Body of pancreas (tissue), 4 donors: ENCODE measurements at places on chromosomes 4 and X. TPM values are rescaled to one million over a fixed set of nuclear protein-coding genes. Genes with fewer than 3 reads are reported as not detected.

DNA sequence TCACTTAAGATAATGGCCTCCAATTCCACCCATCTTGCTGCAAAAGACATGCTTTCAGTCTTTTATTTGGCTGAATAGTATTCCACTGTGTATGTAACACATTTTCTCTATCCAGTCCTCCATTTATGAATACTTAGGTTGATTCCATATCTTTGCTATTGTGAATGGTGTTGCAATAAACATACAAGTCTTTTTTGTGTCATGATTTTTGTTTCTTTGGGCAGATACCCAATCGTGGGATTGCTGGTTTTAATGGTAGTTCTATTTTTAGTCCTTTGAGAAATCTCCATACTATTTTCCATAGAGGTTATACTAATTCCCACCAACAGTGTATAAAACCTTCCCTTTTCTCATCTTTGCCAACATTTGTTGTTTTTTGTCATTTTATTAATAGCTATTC, 180.9 kb downstream of the SMIM20 start:
- DNase-seq = no peak
- no peaks in the 10 kb centered on the region for H3K36me3 ChIP-seq
- H3K4me3 ChIP-seq = no peak overlapping the region
- H3K27me3 ChIP-seq = no peaks in the 10 kb centered on the region

Gene FAM47E
- total RNA-seq = 16.2 TPM

Gene RBMXL3
- total RNA-seq = not detected

DNA sequence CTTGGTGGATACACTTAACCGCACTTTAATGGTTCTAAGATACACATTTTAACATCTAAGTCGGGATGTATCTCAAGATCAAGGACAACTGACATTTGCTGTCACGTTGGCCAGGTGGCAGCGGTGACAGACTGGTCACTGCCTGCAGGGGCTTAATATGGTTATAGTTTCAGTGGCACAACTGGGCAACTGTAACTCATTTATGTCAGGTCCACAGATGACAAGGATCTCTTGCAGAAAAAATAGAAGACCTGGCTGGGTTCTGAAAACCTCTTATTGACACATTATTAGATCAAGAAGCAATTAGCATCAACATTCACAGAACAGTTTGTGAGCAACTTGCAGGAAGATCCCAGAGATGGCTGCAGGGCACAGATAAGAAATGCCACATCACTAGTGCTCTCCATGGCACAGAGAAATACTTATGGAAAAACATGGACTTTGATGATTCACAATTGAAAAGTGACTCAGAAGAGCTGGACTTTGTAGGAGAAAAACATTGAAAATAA, 99.6 kb upstream of the SORBS2 start:
- H3K27ac ChIP-seq = no peak overlapping the region
- no peaks in the 10 kb centered on the region for H3K36me3 ChIP-seq
- H3K27me3 ChIP-seq = no peaks in the 10 kb centered on the region
- H3K4me1 ChIP-seq = no peaks in the 10 kb centered on the region
- no peak overlapping the region for H3K4me3 ChIP-seq

DNA sequence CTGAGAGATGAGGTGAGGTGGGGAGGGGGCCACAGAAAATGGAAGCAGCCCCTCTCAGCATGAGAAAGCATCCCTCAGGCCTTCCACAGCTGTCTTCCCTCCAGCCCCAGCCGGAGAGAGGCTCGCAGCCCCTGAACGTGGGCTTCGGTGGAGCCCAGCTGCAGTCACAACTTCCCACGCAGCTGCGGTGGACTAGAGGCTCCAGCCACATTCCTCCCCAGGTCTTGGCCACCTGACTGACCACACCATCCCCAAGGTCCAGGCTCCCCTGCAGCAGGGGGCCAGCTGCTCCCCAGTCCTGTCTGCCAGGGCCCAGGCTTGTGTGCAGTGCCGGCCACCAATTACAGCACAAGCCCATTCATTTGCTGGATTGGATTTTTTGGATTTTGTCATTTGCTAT, 212.3 kb upstream of the BCOR start:
- H3K27ac ChIP-seq = no peak overlapping the region
- H3K27me3 ChIP-seq = no peaks in the 10 kb centered on the region
- H3K36me3 ChIP-seq = no peaks in the 10 kb centered on the region
- no peaks in the 10 kb centered on the region for H3K4me1 ChIP-seq

GRCh38 chr4:13263967-13264525, 220.1 kb downstream of the RAB28 start:
- no peak overlapping the region for H3K27ac ChIP-seq
- no peaks in the 10 kb centered on the region for H3K36me3 ChIP-seq
- DNase-seq = no peak
- H3K4me3 ChIP-seq = no peak overlapping the region

GRCh38 chrX:109373468-109373867, 108.4 kb downstream of the GUCY2F start:
- DNase-seq = no peak
- H3K27me3 ChIP-seq = no peaks in the 10 kb centered on the region
- H3K4me3 ChIP-seq = no peak overlapping the region
- H3K27ac ChIP-seq = no peak overlapping the region
- no peaks in the 10 kb centered on the region for H3K4me1 ChIP-seq
